ENCODE measurements at places on chromosomes 2 and 18.

- no peak for DNase-seq
Observed at GRCh38 chr2:221601376-221601775, 29.3 kb upstream of the EPHA4 start.

- no peak for DNase-seq
Observed at GRCh38 chr2:62042944-62043343, 137.5 kb downstream of the COMMD1 start.

- DNase-seq: peak; percentile 85
Observed at GRCh38 chr2:240437861-240438809, 2.7 kb downstream of the GPC1 start.

- no peak for DNase-seq
Observed at GRCh38 chr18:8730080-8730827, 24.9 kb downstream of the MTCL1 start.

DNA sequence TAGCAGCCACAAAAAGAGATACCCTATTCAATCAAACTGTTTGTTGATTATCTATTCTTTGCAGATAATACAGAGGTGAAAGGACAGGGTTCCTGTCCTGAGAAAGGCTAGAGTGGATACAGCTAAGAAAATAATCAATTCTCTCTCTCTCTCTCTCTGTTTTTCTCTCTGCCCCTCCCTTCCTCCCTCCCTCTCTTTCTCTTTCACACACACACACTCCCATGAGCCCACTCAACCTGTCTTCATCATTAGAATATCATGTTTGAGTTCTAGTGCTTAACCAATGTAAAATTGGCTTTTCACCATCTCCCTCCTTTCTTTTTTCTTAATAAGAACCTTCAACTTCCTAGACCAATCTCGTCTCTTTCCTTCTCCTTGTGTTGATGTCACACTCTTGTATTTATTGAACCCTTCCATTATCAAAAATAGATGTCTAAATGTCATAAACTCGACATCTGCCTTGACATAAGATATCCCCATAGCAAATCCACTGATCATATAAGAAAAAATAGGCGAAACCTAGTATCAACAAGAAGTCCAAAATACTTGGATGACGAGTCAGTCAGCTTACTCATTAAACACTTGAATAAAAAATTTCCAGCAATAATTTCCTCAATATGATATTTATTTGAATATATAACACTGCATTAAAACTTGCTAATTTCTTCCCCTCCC, 42.8 kb upstream of the CYTIP start:
- no peak for DNase-seq

DNA sequence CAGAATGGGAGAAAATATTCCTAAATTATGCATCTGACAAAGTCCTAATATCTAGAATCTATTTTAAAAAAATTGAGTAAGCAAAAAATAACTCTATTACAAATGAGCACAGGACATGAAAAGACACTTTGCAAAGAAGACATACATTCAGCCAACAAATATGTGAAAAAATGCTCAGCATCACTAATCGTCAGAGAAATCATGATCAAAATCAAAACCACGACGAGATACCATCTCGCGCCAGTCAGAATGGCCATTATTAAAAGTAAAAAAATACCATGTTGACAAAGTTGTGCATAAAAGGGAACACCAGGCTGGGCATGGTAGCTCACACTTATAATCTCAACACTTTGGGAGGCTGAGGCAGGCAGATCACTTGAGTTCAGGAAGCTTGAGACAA, 63.5 kb downstream of the EVA1A start:
- DNase-seq: no peak

- no peak for DNase-seq
Observed at GRCh38 chr2:156867201-156867600, 390.3 kb upstream of the GALNT5 start.

DNA sequence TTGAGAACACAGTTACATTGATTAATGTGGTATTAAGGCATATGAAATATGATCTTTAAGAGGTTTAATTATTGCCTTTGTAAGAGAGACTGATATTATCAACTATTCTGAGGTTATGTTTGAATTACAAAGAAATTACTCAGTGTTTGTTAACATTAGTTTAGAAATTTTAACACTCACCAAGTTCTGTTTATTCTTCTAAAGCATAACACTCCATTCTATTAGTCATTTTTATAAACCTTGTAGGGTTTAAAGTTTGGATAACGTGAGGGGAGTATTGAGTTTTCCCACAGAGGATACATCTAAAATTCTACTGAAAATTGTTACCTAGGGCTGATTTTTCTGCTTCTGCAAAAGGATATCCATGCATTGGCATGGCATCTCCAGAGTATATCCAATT, 7.7 kb downstream of the CCDC178 start:
- no peak for DNase-seq

- no peak for DNase-seq
Observed at GRCh38 chr2:230694241-230694640, 18.4 kb upstream of the CAB39 start.

All from D341Med (cell line).